ENCODE measurements at places on chromosomes 2 and 18. TPM values are rescaled to one million over a fixed set of nuclear protein-coding genes. Genes with fewer than 3 reads are reported as not detected.

Gene CYP27A1
- polyA plus RNA-seq, result 30.2 TPM

Gene MAIP1
- polyA plus RNA-seq, result 13.6 TPM

Gene HOXD4
- polyA plus RNA-seq, result 2.7 TPM

Gene ABCG8
- not detected for polyA plus RNA-seq

Gene PIEZO2
- polyA plus RNA-seq, result 3.5 TPM
